CD4-positive, alpha-beta T cell treated with Interleukin-4 for 4 hours (primary cell): ENCODE measurements at places on chromosomes 13 and 19.

DNA sequence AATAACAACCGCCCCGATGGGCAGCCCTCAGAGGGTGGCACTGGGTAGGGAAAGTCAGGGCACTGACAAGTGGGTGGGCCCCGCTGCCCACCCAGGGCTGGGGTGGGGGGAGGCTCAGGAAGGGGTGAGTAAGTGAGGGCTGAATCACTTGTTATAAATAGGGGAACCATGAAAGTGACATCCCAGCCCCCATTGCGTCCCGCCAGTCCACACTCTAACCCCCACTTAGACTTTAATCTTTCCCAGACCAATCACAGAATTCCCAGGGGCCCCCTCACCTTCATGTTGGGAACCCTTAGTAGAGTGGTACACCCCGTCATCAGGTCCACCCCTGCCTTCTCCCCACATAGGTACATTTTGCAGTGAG lies 37.0 kb upstream of the NANOS3 start:
- DNase-seq = peak; percentile 64

DNA sequence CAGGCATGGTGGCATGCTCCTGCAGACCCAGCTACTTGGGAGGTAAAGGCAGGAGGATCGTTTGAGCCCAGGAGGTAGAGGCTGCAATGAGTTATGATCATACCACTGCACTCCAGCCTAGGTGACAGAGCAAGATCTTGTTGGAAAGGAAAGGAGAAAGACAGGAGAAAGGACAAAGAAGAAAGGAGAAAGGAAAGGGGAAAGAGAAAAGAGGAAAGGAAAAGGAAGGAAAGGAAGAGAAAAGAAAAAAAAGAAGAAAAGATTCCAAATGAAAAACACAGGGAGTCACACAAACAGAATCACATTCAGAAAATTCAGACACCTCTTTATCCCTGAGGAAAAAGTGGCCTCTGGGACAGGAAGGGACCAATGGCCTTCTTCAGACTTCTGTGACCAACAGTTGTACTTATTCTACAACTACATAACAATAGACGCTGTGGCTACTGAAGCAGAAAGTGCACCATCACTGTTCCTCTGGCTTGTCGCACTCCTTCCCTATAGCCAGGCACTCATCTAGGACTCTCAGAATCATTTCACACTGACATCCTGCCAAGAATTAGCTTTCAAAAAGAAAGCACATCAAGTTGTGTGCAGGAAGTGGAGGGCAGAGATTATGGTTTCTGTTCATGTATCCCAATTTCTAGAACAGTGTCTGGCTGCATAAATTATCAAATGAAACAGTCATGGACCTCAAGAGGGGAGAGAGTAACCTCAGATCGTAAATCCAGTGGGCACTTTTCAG lies 5.9 kb downstream of the MTMR6 start:
- no peak for DNase-seq

- DNase-seq = no peak
Measured at GRCh38 chr13:28411831-28412353, 83.0 kb downstream of the FLT1 start.

GRCh38 chr13:114131583-114132418 lies 622 bp downstream of the RASA3 start:
- no peak for DNase-seq

DNA sequence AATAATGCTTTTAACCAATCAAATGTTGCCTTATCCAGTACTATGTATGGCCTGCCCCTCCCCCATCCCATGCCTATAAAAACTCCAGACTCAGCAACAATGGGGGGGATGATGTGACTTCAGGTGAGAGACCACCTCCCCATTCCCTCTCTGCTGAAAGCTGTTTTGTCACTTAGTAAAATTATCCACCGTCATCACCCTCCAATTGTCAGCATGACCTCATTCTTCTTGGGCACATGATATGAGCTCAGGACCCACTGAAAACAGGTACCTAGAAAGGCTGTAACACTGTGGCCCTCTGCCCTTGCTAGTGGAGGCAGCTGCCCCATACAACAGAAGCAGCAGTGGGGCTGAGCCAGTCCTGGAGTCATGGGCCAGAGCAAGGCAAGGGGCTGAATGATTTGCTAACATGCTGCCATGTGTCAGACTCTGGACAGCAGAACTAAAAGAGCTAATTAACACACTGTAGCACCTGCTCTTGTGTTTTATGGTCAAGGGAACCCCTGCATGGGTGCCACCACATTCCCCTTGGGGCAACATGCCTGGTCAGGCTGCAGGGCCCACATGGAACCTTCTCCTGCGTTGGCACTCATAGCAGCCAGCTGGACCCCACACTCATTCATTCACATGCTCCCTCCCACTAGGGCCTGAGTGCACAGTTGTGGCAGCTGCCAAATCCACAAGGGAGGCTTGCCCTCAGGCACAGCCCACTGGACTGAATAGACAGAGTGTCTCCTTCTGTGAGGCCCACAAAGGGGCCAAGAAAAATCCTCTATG lies 722.2 kb upstream of the PCDH20 start:
- no peak for DNase-seq

- no peak for DNase-seq
Measured at GRCh38 chr19:35911173-35911572, 3.1 kb upstream of the TYROBP start.

GRCh38 chr13:105914291-105915036 lies 621.0 kb downstream of the EFNB2 start:
- no peak for DNase-seq

- no peak for DNase-seq
Measured at GRCh38 chr19:50896591-50897190, 14.5 kb downstream of the KLK4 start.

DNA sequence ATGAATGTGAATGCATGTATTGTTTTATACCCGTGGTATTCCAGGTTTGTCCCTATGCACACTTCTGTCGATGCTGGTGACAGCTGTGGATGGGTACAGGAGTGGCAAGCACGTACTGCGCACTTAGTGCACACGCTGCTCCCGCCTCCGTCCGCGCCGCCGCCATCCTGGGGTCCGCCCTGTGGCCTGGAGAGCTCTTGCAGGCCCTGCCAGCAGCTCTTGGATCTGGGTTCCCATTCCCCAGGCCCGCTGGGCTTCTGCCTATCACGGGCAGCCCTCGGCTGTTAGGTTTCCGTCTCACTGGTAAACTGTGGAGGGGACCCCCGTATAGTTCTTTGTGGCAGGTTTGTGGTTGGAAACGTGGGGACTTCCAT lies 4.0 kb downstream of the GNA11 start:
- DNase-seq = no peak
